ENCODE measurements at places on chromosomes 1 and 21.

DNA sequence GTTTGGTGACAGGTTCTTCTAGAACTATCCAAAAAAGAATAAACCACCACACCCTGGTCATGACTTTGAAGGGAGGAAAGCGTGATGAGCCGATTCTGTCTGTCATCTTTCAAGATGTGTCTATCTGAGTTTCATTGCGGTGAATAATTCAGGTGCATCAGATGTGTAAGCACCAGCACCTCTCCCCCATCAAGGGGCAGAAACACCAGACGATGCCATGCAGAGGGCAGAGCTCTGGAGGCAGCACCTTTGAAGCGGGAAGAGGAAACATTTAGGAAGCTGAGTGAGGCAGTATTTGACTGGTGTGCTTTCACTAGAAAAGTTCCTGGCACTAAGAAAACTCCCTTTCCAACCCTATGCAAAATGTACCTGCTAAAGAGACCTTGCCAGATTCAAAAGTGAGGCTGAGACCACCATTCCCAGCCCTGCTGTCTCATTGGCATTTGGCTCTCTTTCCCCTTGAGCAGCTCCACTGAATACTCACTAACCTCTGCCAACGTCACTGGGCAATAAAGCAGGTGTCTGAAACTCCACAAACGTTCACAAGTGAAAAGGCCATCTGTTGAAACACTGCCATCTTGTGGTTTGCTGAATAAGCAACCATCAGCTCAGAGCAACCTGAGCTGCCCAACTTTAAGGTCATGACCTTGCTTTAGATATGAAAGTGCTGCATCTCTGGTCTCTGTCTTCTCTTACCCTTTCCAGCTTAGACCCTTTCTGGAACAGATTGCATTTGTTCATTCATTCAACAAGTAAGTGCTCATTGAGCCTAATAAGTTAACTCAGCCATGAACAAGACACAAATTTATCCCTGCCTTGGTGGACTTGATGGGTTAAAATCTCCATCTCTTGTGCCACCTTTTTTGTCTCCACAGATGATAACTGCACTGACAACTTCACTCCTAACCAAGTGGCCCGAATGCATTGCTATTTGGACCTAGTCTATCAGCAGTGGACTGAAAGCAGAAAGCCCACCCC, 228.6 kb downstream of the PAPPA2 start:
- DNase-seq = no peak

DNA sequence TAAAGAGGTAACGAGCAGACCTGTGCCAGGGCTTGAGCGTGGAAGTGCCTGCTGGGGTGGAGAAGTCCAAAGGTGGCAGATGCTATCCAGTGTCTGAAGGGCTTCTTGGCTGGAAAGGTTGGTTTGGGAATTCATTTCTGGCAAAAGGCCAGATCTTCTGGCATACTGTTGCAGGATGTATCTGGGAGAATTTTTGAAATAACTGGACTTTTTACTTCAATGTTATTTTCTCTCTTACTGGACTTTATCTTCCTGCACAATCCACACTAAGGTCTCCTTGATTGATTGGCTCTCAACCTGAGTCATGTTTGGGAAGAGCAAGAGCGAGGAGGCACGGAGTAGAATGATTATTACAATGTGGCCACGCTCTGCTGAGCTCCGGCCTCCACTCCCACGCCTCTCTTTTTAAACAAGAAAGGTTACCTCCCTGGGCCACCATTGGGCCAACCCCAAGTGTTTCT, 278.4 kb downstream of the TM2D1 start:
- no peak for DNase-seq

- no peak for DNase-seq
Observed at GRCh38 chr1:17970757-17971156, 136.8 kb upstream of the IGSF21 start.

- DNase-seq = no peak
Observed at GRCh38 chr1:111221276-111221632, 6.3 kb upstream of the CHI3L2 start.

GRCh38 chr1:227723474-227723873, 11.6 kb downstream of the JMJD4 start:
- DNase-seq = no peak

DNA sequence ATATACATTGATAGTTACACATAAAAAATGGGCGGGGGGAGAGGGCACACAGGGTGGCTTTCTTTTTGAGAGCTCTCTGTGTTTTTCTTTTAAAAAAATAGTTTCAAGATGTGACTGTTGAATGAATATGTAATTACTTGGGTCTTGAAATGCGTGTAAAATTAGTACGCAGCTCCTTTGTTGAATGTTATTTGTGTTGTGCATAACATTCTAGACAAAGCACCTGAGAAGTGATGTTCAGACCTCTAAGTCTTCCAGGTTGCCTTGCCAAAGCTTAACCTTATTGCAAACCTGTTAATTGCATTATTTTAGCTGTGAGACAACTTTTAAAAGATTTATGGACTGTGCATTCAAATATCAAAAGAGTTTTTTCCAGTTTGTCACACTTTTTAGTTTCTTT, 5.4 kb downstream of the PBX1 start:
- no peak for DNase-seq

DNA sequence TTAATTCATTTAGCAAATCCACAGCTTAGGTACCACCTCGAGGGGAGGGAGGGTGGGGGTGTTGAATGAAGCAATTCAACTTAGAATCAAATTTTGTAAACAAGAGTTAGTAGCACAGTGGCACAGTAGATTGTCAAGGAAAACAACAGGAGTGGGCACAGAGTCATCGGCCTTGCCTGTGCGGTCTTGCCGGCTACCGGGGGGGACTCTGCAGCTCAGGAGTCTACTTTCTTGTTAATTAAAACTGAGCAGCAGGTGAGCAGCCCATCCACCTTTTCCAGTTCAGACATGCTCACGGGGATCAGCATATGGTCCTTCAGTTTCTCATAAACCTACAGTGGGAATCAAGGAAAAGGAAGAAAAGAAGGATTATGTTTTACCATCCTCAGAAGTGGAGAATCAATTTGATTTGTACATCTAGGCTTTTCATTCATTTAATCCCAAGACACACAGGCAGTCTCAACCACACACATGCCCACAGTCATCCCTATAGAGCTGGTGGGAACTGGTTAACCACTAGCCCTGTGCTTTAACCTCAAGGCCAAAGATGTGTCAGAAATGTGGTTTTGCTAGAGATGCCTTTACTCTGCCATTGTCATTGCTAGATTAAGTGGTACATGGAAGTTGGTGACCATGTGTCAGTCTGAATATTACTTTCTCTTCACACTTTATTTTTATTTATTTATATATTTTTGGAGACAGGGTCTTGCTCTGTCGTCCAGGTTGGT, 45.0 kb upstream of the BCL10 start:
- DNase-seq = no peak

- no peak for DNase-seq
Observed at GRCh38 chr1:34013958-34014737, 150.3 kb downstream of the HMGB4 start.

DNA sequence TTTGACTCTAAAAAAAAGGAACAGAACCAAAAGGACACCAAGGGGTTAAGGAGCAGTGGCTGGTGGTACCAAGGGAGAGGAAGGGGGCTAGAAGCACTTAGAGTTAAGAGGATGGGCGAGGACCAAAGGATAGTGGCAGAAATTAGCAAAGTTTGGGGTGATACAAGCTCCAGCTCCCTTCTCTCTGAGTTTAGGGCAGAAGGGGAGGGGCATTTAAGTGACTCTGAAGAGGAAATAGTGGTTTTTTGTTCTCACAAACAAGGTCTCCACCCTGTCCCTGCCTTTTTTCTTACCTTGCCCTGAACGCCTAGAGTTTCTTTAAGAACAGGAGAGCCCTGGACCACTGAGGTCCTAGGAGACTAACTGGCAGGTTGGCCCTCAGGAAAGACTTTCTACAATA, 3.3 kb downstream of the CDC42SE1 start:
- no peak for DNase-seq

- no peak for DNase-seq
Observed at GRCh38 chr1:89646259-89646658, 13.3 kb downstream of the LRRC8C start.

GRCh38 chr21:17536381-17536780, 23.5 kb downstream of the CXADR start:
- DNase-seq = no peak

DNA sequence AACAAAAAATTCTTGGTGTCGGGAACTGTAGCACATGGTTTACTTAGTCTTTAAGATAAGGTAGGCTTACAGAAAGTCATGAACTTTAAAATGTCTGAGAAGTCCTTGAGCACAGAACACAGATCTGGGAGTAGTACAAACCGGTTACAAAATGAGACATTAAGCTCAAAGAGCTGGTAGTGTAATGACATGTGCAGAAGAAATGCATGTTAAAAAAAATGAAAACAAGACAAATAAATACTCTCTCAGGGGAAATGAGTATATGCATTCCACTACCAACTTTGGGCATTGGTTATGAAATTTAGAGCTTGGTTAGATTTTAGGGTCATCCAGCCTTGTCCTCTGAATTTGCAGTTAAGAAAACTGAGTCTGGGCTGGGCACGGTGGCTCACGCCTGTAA, 91.5 kb upstream of the F3 start:
- no peak for DNase-seq

- DNase-seq = no peak
Observed at GRCh38 chr1:200866521-200866920, 6.3 kb upstream of the GPR25 start.

DNA sequence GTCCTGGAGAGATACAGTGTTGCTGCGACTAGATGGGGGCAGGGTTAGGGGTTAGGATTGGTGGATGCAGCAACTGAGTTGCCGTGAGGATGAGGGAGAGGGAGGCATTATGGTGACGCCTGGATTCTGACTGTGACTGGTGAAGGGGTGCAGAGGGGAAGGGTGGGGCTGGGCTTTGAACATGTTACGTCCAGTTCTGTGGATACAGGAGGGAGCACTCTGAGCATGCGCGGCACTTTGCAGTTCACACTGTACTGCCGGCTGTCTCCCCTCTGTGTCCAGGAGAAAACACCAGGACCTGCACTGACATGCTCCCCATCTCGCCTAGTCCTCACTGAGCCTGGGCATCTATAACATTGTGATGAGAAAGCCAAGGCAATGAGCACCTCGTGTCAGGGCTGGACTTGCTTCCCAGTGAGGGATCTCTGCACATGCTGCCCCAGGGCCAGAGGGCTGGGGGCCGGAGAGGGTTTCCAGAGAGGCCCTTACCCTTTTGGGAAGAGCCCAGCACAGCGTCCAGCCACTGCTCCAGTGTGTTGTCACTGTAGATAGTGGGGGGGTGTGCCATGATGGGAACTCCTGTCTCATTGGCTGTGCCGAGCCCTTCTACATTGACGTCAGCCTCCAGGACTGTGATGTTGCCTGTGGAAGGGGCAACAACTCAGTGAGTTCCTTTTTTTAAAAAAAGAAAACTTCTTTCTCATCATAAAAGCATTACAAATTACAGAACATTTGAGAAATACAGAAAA, 7.6 kb downstream of the FAM151A start:
- DNase-seq = no peak

- no peak for DNase-seq
Observed at GRCh38 chr1:17606826-17607440, 67.4 kb downstream of the ARHGEF10L start.

GRCh38 chr1:243786531-243786930, 63.5 kb downstream of the AKT3 start:
- no peak for DNase-seq

- DNase-seq = no peak
Observed at GRCh38 chr1:181538836-181539235, 55.5 kb downstream of the CACNA1E start.

GRCh38 chr21:36260030-36260787, 59.8 kb upstream of the MORC3 start:
- no peak for DNase-seq

- DNase-seq = no peak
Observed at GRCh38 chr1:108897865-108898720, 21.3 kb downstream of the GPSM2 start.

GRCh38 chr1:72115290-72115689, 167.0 kb downstream of the NEGR1 start:
- no peak for DNase-seq

GRCh38 chr1:116826818-116827606, 72.8 kb downstream of the CD2 start:
- DNase-seq = no peak

- DNase-seq = no peak
Observed at GRCh38 chr21:24118738-24119459, 1488.4 kb downstream of the MRPL39 start.

GRCh38 chr1:70017770-70018169, 187.6 kb downstream of the LRRC40 start:
- DNase-seq = no peak

DNA sequence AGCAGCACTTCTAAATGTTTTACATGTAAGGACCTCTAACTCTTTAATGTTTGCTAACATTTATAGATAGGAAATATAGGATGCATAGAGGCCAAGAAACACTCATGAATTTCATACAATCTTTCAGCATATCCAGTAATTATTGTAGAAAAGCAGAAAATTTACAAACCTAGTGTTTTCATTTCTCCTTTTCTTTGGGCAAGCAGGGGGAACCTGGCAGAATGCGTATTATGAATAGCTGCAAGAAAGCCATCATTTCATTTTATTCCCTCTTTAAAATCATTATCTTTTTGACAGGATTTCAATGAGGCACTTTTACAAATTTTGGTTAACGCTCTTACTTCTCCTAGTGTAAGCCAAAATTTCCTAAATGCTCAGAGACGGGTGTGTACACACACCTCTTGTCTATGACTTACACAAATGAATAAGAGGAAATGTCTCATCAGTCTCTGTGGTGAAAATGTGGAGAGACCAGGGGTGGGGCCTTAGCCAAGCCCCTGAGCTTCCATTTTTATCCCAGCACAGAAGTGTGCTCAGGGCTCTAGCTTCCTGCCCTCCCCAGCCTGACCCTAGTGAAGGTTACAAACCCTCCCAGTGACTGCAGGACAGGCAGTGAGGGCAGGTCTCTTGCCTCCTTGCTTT, 91.6 kb downstream of the LRRC8C start:
- DNase-seq = no peak

DNA sequence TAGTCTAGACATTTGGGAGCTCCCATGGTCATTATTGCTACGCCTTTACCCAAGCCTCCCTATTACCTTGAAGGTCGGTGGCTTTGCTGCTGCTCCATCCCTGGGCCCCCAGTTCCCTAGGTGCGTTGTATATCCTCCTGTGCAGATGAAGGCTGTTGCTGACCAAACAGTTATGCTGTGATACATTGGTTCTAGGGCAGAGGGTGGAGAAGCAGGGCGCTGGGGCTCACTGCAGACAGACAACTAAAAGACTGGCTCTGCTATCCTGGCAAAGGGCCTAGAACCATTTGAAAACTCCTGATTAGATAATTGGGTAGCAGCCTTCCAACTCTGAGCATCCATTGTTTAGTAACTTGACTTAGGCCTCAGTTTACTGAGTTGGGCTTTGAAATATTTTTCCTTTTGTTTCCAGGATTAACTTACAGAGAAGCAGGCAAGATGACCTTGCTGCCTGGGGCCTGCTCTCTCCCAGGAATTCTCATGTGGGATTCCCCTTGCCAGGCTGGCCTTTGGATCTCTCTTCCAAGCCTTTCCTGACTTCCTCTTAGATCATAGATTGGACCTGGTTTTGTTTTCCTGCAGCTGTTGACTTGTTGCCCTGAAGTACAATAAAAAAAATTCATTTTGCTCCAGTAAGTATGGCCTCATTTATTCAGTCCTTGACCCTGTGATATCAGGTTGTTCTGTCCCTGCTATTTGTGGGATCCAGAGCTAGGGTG, 15.5 kb downstream of the CHI3L2 start:
- no peak for DNase-seq

- DNase-seq = no peak
Observed at GRCh38 chr1:41356752-41357151, 4.5 kb upstream of the FOXO6 start.

GRCh38 chr1:239786464-239786863, 305.2 kb upstream of the FMN2 start:
- DNase-seq = no peak
